IPS DF 19.7 (cell line): ENCODE measurements at places on chromosomes 11 and 22.

DNA sequence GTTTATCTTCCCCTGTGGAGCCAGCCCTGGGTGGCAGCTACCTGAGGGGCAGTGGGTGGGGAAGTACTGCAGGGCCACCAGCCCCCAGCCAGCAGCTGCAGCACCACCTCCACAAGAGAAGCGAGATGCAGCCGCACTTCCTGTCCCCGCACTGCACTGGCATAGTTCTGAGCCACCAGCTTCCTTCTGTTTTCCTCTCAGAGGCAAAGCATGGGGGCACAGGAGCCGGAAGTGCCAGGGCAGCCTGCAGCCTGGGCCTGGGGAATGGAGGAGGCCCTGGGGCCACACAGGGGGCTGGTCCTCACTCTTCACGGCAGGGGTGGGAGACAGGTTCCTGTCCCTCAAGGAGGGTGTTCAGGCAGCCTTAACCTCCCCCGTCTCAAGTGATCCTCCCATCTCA, 11.9 kb upstream of the SH3BP1 start:
- DNase-seq: no peak

DNA sequence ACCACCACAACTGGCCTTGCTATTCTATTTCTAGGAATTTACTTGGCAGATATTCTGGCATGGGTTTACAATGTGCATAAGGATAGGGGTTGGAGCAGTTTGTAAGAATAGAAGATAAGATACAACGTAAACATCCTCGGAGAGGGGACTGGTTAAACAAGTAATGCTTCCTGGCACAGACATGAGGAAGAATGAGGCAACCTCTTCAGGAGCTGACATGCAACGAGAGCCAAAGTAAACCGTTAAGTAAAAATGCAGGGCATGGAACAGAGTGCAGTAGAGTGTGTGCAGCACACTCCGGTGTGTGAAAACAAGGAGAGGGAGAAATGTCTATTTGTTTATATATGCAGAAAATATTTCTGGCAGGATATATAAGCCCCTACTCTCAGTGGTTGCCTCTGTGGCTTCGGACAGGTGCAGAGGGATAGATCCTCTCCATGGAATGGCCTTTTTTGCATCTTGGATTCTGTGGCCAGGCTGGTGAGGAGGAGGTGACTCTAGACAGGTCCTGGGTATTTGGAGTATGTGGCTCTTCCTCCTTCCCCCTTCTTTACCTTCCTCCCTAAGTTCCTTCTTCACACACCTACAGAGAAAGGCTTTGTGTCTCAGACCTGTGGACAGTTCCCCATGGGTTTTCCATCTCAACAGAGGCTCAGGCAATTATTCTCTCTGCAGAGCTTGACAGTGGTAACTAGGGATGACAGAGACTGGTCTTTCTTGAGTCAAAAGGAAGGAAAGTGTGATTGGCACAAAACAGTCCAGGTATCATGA, 2.5 kb downstream of the RAB36 start:
- DNase-seq: no peak

- no peak for DNase-seq
Observed at GRCh38 chr11:102046841-102047240, 396 bp upstream of the CFAP300 start.

DNA sequence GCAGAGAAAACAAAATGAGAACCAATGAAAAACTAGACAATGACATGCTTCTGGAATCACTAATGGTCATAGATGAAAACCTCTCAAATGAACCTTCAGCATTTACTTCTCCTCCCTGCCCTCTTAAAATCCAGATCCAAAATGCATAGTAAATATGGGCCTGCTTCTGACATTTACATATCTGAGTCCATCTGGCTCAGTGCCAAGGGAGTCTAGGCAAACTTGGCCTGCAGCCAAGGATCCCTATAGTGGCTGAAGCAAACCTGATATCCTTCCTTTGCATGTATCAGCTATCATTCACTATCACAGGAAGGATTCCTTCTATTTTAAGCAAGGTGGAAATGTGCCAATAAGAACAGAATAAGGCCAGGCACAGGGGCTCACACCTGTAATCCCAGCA, 104.8 kb downstream of the C11orf58 start:
- DNase-seq: no peak
